AG04450 (cell line): ENCODE measurements at places on chromosomes 7 and 10.
A peak's percentile ranks its signal among the peaks of the same experiment; 100 is the strongest.

- DNase-seq = no peak
Measured at GRCh38 chr7:33339074-33339790, 209.9 kb downstream of the BBS9 start.

DNA sequence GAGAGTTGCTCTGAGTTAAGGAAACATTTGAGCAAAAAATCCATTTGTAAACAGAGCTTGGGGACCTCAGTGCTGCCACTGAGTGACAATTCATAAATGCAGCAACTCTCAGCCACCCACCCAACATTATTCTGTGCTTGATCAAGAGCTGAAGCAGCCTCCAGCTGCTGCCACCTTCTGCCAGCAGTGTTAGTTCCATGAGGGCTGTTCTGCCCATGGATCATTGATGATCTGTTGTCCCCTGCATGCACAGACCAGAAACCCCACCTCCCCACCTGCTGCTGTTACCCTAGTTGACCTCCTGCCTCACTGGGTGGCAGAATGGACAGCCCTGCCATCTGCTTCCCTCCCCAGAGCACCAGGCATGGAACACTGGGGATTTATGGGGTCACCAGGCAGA is 305.4 kb downstream of the KCNMA1 start:
- DNase-seq = no peak

DNA sequence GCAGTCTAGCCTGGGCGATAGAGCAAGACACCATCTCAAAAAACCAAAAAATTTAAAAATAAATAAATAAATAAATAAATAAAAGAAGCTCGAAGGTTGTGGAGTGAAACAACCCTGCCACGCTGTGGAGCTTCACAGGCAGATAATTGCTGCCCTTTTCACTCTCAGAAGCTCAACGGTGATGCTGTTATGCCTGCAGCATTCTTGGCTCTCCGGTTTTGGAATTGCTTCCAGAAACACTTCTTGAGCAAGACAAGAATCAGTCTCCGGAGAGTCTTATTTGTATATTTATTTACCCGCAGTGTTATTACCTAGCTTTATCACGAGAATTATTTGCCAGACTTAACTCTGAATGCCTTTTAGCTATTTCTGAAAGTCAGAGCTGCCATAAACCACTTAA is 40.5 kb upstream of the UBE2H start:
- DNase-seq = no peak

- DNase-seq = no peak
Measured at GRCh38 chr10:81708929-81709328, 166.1 kb upstream of the NRG3 start.

- peak; percentile 92 for DNase-seq
Measured at GRCh38 chr10:31034098-31034909, 2.6 kb upstream of the ZNF438 start.

- no peak for DNase-seq
Measured at GRCh38 chr7:92813390-92814024, 22.9 kb downstream of the CDK6 start.

DNA sequence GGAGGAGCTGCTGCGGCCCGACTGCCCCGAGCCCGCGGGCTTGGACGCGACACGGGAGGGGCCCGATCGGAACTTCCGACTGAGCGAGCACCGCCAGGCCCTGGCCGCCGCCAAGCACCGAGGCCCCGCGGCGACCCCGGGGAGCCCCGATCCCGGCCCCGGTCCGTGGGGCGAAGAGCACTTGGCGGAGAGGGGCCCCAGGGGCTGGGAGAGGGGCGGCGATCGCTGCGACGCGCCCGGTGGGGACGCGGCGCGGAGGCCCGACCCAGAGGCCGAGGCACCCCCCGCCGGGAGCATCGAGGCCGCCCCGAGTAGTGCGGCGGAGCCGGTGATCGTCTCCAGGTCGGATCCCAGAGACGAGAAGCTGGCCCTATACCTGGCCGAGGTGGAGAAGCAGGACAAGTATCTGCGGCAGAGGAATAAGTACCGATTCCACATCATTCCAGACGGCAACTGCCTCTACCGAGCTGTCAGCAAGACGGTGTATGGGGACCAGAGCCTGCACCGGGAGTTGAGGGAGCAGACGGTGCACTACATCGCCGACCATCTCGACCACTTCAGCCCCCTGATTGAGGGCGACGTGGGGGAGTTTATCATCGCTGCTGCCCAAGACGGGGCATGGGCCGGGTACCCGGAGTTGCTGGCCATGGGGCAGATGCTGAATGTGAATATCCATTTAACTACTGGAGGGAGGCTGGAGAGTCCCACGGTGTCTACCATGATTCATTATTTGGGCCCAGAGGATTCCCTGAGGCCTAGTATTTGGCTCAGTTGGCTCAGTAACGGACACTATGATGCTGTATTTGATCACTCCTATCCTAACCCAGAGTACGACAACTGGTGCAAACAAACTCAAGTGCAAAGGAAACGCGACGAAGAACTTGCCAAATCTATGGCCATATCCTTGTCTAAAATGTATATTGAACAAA is 1.4 kb downstream of the OTUD1 start:
- DNase-seq = no peak

- DNase-seq = no peak
Measured at GRCh38 chr7:3103614-3104398, 60.1 kb upstream of the CARD11 start.

DNA sequence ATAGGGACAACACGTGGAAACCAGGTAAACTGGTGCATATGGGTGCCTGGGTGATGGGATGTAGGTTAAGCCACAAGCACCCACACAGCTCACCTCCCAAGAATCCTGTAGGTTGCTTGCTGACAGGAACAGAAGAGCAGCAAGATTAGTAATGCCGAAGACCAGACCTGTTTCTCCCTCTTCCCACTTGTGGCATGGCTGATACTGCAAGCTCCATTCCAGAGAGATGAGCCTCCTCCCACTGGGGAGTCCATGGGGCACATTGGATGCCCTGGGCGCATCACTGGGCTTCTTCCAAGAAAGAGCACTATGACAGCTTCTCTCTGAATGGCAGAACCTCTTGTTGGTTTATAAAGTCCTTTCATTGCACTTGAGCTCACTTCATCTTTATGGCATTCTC is 44.4 kb upstream of the LOXL4 start:
- DNase-seq = no peak

DNA sequence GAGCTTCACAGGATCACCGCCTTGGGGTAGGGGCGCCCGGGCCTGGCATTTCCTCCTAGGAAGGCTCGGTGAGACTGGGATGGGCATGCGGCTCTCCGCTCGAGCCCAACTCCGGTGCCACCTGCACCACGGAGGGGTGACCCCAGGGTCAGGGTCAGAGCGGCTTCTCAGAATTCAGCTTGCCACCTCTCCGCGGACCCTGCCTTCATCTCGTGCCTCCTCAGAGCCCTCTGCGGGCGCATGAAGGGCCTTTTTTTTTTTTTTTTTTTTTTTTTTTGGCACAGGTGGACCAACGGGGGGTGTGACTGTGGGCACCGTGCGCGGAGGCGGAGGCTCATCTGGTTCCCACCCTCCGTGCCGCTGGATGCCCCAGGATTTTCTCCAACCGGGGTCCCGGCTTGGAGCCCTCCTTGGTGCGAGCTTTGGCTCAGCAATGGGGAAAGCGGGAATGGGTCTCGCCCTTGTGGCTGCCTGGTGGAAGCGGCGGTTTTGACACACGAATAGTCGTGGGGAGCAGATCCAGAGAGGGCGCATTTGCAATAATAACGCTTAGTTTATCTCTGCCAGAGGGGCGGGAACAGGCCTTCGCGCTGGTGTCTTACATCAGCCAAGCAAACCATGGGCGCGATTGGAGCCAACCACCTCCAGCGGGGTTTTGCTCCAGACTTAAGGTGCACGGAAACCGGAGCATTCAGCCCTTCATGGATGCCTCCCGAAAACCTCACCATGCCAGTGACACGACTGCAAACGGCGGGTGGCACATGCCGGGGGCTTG is 5.0 kb upstream of the TNRC18 start:
- peak; percentile 72 for DNase-seq

- DNase-seq = no peak
Measured at GRCh38 chr7:130908345-130909160, 174.5 kb upstream of the KLF14 start.

- no peak for DNase-seq
Measured at GRCh38 chr10:72800000-72800740, 93.4 kb upstream of the OIT3 start.

GRCh38 chr7:116653204-116653603 is 18.8 kb upstream of the MET start:
- peak; percentile 29 for DNase-seq

DNA sequence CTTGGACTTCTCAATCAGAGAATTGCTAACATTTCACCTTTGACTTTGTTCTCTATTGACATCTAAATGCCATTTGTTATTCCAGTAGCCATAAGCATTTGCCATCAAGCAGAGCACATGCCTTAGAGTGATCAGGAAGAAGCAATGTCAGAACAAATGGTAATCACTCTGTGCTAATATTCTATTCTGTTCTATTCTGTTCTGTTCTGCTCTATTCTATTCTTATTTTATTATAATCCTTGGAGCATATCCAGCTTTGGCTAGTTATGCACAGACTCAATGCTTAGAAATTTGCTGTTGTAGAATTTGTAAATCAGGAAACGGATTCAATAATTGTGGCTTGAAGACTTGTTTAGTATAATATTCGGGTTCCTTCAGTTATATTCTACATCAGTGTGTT is 175.4 kb downstream of the EXOC4 start:
- DNase-seq = no peak

GRCh38 chr7:94380264-94380663 is 14.4 kb upstream of the COL1A2 start:
- no peak for DNase-seq

DNA sequence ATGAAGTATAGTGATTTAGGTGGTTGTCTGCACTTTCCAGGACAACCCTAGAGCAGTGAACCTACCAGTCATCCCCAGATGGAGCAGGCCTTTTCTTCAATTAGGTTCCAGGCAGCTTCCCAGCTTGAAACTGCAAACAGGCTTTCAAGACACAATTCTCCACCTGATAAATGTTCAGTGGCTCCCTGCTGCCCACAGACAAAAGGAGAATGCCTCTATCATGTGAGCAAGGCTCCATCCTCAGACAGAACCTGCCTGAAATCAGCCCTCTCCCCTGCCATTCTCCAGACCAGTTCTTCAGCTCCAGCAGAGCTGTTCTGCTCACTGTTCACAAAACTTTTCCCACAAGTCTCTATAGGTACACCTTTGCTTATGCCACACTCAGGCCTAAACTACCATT is 22.1 kb downstream of the RELN start:
- no peak for DNase-seq

DNA sequence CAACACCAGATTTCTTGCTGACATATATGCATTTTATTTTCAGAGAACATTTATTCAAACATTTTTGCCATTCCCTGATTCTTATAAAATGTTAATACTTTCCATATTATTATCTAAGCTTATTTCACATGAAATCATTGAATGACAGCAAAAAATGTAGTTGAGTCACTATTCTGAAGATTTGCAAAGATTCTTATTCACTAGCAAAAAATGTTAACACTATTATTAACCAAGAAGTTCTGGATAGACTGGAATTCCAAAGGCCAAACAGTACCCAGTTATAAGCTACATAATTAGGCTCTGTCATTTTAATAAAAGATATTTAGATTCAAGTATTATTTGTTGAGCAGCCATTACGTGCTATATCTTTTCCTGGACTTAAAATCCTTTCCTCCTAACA is 4.3 kb downstream of the GSTO2 start:
- DNase-seq = no peak

DNA sequence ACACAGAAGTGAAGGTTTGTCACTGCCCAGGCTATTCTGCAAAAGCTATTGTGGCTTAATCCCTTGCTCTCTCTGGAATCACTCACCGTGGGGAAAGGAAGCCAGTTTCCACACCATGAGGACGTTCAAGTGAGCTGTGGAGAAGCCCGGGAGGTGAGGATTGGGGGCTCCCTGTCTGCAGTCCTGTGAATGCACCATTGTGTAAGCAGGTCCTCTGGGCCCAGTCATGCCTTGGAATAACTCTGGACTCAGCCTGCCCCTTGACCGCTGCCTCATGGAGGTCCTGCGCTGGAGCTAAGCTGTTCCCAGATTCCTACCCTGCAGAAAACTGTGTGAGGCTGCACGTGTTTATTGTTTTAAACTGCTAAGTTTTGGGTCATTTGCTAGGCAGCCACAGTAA is 33.5 kb downstream of the LYZL2 start:
- no peak for DNase-seq

- DNase-seq = peak; percentile 10
Measured at GRCh38 chr7:12490107-12490688, 80.3 kb upstream of the SCIN start.

GRCh38 chr7:44194069-44194468 is 4.8 kb upstream of the GCK start:
- no peak for DNase-seq

DNA sequence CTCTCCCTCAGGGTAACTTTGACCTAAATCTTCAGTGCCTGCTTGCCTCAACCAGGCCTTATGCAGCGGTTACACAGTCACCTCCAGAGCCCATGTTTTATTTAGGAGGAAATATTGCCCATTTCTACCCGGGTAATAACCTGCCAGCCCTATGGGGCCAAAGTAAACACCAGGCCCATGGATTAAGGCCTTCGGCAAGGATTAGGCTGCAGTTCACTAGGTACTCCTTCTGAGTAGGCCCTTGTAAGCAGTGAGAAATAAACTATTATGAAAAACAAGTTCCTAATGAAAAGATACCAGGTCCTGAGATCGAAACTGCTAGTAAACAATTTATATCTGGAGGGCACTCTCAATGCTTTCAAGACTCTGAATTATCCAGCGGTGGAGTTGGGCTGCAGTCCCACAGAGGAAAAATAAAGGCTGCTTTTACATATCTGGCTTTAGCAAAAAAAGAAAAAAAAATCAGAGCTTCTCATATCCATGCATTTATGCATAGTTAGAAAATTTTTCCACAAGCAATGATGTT is 3.7 kb upstream of the HOXA10 start:
- DNase-seq = no peak

DNA sequence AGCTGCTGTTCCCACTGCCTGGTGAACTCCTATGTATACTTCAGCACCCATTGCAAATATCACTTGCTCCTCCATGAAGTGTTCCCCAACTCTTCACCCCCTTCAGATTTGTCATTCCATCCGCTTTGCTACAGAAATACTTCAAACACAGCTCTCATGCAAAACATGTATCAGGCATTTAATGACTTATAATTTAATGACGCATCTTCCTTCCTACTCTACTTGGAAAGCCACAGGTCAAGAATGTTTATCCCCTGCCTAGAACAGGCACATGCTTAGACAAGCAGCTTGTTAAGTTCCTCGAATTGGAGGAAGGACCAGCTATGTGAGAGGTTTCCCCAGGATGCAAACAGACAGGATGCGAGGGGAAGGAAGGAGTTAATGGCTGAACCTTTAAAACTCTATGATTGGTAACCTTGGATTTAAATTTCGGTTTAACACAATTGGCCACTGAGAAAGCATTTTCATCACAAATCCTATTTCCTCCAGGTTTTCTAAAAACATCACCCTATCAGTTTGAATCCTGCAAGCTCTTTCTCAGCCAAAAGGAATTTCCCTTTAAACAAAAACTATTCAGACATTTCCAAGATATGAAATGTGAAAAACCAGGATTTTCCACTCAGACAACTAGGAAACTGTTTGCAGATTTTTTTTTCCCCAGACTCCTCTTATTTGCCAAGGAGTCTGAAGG is 11.5 kb downstream of the CREB3L2 start:
- DNase-seq = peak; percentile 86
